ENCODE measurements at places on chromosomes 3 and 15. TPM values are rescaled to one million over a fixed set of nuclear protein-coding genes. Genes with fewer than 3 reads are reported as not detected.

DNA sequence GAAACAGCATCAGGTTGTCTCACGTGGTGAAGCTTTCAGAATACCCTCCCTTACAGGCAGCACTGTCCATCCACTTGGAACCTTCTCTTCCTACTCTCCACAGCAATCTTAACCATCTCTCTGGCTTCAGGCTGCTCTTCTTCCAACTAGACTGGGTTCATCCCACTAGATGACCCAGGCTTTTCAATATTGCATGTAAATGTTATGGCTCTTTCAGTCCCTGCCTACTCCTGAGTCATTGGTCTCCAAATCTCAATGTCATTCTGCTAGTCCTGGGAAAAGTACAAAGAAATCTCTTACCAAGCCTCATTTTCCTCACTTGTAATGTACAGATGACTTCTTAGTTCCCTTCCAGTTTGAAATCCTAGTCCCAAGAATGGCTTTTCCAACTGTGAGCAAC lies 109.7 kb upstream of the CTNNB1 start:
- DNase-seq = no peak

- no peak for DNase-seq
Observed at GRCh38 chr15:95932676-95933075, 397.8 kb upstream of the NR2F2 start.

GRCh38 chr3:127394031-127394430 lies 106.2 kb upstream of the PRR20G start:
- no peak for DNase-seq

- no peak for DNase-seq
Observed at GRCh38 chr3:170762064-170762463, 107.9 kb downstream of the RPL22L1 start.

DNA sequence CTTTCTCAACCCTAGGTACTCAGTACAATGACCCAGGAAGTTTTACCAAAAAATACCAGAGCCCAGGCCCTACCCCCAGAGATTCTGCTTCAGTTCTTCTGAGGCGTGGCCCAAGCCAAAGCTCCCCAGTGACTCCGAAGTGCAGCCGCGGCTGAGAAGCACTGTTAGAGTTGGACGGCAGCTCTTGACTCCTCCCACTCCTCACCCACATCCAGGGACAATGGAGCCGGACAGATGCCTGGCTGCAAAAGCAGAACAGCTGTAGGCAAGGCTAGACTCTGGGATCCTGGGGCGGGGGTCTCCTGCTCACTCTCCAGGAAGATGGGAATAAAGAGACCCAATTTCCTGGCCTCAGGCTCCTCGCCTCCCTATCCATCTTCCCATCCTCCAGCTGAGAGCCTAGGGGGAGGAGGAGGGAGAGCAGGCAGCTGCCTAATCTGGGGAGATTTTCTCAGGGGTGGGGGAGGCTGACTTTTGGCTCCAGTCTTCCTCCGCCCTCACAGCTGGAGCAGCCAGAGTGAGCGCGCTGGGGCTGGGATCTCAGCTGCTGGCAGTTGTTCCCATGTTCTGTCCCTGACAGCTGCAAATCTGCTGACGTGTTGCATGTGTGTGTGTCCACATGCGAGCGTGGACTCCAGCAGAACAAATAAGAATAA lies 223.8 kb downstream of the OPA1 start:
- DNase-seq = no peak

DNA sequence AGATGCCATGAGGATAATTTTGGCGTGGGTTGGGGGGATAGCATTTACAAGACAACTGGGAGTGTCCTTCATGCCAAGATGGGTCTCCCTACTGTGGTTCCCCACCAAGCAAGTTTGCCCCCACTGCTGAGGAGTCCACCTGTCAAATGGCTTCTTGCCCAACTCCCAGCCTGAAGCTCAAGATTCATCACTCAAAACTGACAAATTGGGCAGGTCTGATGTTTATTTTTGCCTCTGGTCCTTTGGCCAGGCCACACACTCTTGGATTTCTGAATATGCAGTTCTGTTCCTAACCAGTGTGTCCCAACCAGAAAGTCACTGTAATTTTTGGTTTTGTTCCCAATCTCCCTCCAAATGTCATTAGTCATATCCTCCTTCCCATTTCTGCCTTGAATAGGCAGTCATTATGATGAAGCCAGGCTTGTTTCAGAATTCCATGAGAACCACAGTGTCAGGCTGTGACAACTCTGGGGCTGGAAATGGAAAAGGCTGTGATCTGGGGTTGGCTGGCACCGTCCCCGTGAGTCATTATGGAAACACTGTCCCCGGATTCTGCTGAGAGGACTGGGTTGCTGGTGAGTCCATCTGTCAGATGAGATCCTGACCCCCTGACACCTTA lies 29.3 kb upstream of the MEF2A start:
- peak; percentile 31 for DNase-seq

- no peak for DNase-seq
Observed at GRCh38 chr3:169060037-169060436, 603.5 kb downstream of the MECOM start.

DNA sequence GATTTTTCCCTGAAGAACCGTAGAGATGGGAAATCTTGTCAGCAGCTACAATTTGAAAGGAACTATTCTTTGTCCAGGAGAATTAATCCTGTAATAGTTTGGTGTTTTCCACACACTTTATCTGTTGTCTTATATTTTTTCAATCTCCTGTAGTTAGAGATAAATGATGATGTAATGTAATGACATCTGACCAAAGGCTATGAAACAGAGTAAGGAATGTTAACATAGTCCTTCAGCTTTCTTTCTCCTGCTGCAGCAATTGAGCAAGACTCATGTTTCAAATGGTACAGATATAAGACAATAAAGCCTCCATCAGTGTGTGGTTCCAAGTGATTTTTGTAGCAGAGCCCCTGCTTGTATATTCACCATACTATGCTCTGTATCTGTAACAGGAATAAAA lies 1028.4 kb downstream of the SI start:
- DNase-seq = no peak

GRCh38 chr3:194960446-194961032 lies 274.9 kb downstream of the FAM43A start:
- no peak for DNase-seq

DNA sequence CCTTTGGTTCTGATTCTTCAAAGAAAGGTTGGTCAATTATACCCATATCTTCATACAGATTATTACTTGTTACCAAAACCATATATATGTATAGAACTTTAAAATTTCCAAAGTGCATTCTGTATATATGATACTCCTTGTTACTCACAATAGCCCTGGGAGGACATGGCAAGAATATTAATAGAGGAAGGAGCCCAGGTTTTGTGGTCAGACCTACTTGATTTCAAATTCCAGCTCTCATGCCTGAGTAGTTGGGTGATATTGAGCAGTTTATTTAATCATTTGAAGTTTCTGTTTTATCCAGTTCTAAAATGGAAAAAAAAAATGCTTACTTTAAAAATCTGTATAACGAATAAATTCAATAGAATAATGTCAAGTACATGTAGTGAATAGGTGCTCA lies 2.5 kb downstream of the IL1RAP start:
- DNase-seq = no peak

DNA sequence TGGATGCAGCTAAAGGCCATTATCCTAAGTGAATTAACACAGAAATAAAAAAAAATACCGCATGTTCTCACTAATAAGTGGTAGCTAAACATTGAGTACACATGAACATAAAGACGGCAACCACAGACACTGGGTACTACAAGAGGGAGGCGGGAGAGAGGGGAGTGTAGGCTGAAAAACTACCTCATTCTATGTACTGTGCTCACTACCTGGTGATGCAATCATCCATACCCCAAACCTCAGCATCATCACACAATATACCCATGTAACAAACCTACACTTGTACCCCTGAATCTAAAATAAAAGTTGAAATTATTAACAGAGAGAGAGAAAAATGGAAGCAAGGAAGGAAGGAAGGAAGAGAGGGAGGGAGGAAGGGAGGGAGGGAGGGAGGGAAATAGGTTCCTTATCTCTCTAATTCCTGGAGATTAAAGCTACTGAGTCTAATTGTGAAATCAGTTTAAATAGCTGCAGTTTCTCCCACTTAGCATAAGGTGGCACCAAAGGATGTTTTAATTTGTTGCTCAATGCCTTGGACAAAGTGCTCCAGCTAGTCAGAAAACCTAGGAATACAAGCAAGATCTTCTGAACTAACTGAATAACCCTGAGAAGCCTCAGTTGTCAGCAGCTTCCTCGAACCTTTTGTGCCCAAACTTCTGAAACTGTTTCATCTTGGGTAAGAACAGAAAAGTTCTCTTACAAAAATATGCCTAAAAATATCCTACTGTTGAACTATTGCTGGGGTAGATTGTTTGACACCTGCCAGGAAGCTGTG lies 79.4 kb upstream of the ATP11B start:
- DNase-seq = no peak

DNA sequence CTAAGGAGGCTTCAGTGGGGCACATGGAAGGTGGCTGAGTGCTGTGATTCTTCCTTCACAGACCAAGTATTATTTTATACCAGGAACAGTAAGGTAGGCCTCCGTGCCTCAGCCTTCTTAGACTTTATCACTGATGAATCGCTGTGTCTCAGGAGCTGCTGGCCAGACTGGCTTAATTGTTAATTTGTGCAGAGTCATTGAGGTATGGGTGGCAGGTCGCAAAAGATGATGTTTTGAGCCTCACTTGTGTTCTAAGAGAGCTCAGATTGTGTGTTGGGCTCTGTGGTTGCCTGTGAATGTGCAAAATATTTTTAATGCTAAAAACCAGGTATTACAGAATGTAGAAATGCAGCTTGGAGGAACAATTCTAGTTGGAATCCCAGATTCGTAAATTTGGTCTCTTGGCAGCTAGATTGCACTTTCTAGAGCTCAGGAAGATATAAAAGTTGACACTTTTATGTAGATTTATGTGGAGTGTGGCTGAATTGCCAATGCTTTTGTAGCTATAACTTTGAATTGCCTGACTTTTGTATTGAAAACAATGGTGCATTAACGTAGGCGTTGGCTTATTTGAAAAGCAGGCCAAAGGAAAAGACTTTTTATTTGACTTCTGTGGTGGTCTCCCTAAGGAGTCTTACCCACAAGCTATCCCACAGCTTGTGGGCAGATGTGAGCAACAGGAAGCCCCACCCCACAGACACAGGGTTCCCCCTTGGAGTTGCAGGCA lies 53.4 kb downstream of the LARS2 start:
- no peak for DNase-seq

DNA sequence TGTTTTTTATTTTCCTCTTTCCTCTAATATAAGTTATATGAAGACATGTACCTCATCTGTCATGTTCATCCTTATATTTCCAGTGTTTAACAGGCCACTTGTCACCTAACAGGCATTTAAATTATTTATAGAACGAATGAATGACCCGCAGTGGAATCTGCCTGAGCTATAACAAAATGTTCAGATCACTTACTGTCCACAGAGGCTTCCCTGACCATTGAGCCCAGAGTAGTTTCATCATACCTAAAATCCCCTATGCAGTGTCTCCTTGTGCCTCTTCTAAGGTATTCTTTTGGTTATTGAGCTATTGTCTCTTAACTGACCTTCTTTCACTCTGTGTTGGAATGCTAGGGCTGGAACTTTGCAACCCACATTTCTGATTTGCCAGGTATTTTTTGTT lies 748.5 kb downstream of the NTRK3 start:
- no peak for DNase-seq

DNA sequence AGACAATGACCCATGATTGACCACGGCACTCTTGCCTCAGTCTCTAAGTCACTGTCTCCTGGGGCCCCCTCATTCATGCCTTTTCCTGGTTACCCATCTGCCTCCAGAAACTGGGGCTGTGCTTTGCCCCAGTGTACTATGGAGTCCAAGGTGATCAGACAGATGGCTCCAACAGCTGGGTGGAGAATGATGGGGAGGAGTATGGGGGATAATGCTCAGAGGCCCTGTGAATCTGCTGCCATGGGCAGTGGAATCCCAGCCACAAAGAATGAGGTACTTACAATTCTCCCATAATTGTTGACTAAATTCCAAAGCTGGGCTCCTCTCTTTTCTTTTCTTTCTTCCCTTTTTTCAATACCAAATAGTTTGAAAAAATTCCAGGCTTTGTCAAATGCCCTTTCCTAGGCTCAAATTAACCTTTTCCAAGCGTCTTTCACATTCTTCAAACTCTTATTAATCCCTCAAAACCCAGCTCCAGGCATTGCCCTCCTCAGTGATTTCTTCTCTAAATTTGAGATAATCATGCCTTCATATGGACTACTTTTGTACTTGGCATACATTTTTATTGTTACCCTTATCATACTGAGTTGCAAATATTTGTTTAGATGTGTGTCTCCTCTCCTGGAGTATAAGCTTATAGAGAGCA lies 148.5 kb upstream of the ICE2 start:
- DNase-seq = no peak

DNA sequence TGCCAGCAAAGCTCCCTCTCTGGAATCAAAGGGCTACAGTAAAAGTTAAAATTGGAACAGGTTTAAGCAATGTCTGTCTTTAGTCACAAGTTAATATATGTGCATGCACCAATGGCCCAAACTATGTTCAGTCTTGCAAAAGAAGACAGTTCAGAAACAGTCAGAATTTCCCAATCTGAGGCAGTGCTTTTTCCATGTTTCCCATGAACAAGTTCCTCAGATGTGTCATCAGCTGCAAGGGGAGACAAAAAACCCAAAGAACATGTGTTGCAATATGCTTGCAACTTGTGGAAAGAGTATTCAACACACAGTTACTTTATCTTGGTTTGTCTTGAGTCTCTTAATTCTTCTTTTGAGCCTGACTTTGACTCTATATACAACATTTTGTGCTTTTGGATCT lies 148.4 kb downstream of the USP13 start:
- no peak for DNase-seq

GRCh38 chr15:69451951-69452691 lies 497 bp upstream of the RPLP1 start:
- DNase-seq = no peak

DNA sequence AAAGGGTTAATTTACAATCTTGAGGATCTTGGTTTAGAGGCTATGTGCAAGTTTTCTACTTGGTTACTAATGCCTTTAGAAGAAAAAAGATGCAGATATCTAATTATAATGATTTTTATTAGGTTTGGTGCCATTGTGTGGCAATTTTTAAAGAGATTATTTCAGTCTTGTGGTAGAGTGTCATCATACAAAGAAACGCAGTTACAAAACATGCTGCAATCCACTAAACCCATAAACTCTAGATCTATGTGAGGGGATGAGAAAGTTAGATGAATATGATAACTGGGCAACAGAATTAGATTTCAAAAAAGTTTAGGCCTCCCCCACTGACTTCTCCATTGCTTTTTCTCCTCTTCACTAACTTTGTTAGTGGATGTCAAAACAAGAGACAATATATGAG lies 106.0 kb downstream of the ARPP21 start:
- DNase-seq = no peak

GRCh38 chr3:52897130-52898122 lies at the start of gene STIMATE:
TSS of gene STIMATE (minus strand) at chr3:52897548. CDS start at chr3:52897450, 98 bp downstream.
- no peak for DNase-seq

- no peak for DNase-seq
Observed at GRCh38 chr3:89238846-89239245, 131.4 kb downstream of the EPHA3 start.

GRCh38 chr15:77985031-77985930 lies 92.2 kb downstream of the TBC1D2B start:
- no peak for DNase-seq

FAM3D gene
- total RNA-seq = 0.18 TPM

TGM4 gene
- total RNA-seq = not detected

OR5K2 gene
- not detected for total RNA-seq

GRM2 gene
- under 0.01 TPM for total RNA-seq

SLC15A2 gene
- 0.29 TPM for total RNA-seq

ELL3 gene
- total RNA-seq = 2.1 TPM

U2SURP gene
- total RNA-seq = 52.2 TPM

MAP6D1 gene
- total RNA-seq = 10.0 TPM

PFKFB4 gene
- total RNA-seq = 6.5 TPM

LDHAL6B gene
- not detected for total RNA-seq

GOLGA8S gene
- 0.06 TPM for total RNA-seq

OPA1 gene
- 34.3 TPM for total RNA-seq

GMPS gene
- 47.3 TPM for total RNA-seq

SERPINI2 gene
- total RNA-seq = not detected

CA12 gene
- 4.9 TPM for total RNA-seq

CTSH gene
- 7.6 TPM for total RNA-seq
